ENCODE measurements at places on chromosomes 7 and 10.

DNA sequence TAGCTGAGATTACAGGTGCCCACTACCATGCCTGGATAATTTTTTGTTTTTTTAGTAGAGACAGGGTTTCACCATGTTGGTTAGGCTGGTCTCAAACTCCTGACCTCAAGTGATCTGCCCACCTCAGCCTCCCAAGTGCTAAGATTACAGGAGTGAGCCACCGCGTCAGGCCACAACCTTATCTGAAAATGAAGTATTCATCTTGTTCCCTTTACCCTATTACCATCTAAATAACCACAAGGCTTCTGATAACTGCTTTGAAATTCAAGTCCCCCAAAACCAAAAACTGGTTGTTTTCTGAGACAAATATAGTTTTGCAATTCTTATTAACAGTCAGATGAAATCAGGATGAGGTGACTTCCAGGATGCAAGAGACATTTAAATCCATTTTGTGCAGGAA, 2.4 kb downstream of the TCTN3 start:
- no peak for DNase-seq

GRCh38 chr7:70338015-70338414, 739.7 kb downstream of the AUTS2 start:
- no peak for DNase-seq

GRCh38 chr7:138738114-138738513, 37.0 kb upstream of the SVOPL start:
- DNase-seq = no peak

DNA sequence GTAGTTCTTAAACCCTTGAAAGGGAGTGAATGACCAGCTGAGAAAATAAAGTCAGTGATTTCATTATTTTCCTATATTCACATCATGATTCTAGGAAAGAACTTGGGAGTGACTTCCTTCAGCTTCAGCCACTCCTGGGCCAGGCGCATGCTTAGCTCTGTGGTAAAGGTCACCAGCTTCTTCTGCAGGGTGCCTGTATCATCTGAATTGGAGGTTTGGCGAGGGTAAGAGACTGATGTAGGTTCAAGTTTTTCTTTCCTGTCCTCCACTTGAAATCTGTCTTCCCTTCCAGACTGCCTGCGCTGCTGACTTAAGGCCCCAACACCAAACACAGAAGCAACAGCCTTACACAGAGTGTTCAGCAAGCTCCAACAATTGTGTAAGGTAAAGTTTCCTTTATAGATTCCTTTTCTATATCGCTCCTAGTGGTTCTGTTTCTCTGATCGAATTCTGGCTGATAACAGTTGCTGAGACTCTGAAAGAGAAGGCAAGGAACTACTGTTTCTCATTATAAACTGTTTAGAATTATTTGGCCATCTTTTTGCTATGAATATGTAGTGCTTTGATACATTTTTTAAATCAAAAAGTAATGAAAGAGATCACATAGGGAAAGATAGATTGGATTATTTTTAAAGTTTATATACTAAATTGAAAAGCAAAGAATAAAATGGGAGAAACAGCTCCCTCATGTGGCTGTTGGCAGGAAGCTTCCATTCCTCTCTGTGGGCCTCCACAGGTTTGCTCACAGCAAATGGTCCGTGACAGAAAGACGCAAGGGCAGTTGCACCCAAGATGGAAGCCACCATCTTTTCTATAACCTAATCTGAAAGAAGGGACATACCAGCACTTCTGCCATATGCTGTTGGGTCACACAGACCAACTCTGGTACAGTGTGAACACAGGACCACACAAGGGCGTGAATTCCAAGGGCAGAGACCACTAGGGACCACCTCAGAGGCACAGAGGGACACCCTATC, 14.0 kb downstream of the GATAD1 start:
- peak; percentile 10 for DNase-seq

- DNase-seq = no peak
These were observed 50.8 kb downstream of the RHOBTB1 start for GRCh38 chr10:60893231-60893630.

DNA sequence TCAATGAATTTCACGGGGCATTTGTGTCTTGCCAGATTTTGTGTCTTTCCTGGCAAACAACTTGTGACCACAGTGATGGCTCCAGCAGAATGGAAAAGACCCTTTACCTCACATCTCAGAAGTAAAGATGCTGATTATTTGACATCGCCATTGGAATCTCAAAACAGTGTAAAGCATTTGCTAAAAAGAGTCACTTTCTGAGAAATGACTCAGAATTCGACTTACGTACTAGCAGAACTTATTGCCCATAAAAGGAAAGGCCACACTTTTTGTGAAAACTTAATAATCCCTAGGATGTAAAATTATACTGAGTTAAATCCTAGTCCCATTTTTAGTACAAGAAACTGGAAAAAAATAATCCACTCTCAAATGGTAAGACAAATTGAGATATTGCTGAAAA, 35.9 kb upstream of the PRKCQ start:
- no peak for DNase-seq

DNA sequence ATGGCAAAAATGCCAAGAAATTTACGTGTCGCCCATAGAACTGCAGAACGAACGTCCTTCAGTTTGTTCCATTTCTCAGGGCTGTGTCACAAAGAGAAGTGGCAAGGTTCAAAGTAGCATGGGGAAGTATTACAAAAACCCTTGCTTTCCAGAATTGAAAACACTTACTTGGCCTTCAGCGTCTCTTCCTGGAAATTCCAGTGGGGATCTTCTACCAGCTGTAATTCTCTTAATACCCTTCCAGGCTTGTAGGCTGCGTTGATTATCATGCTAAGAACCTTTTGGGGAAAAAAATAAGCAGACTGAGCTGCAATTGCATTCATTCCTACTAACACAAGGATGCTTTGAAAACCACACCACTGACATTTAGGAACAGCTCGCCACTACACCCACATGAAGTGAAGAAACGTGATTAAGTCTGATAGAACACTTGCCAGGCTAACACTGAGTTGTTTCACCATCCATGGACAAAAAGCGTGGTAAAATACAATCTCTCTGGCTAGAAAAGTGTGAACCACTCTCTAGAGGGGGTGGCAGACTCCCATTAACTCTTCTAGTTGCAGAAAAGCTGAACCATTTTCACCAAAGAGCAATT, 222.3 kb downstream of the SFMBT2 start:
- DNase-seq = no peak

DNA sequence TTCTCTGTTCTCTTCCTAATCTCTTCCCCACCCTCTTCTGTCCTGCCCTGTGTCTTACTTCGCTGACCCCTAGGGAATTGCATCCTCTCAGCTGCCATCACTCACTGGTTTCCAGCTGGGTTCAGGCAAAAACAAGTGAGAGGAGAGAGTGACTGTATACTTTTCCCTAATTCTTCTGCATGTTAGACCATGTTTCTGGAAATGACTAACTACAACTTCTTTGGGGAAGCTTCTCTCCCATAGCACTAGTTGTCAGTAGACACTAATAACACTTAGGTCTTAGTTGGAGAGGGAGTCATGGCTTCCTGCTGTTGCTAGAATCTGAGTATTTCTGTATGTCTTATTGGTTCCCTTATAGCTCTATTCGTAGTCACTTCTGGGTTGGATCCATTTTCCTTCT, 299.0 kb upstream of the FZD1 start:
- no peak for DNase-seq
